ENCODE measurements at places on chromosomes 3 and 15. TPM values are rescaled to one million over a fixed set of nuclear protein-coding genes. Genes with fewer than 3 reads are reported as not detected.
A peak's percentile ranks its signal among the peaks of the same experiment; 100 is the strongest.

Gene SLC27A2
- total RNA-seq, result 8.8 TPM

DNA sequence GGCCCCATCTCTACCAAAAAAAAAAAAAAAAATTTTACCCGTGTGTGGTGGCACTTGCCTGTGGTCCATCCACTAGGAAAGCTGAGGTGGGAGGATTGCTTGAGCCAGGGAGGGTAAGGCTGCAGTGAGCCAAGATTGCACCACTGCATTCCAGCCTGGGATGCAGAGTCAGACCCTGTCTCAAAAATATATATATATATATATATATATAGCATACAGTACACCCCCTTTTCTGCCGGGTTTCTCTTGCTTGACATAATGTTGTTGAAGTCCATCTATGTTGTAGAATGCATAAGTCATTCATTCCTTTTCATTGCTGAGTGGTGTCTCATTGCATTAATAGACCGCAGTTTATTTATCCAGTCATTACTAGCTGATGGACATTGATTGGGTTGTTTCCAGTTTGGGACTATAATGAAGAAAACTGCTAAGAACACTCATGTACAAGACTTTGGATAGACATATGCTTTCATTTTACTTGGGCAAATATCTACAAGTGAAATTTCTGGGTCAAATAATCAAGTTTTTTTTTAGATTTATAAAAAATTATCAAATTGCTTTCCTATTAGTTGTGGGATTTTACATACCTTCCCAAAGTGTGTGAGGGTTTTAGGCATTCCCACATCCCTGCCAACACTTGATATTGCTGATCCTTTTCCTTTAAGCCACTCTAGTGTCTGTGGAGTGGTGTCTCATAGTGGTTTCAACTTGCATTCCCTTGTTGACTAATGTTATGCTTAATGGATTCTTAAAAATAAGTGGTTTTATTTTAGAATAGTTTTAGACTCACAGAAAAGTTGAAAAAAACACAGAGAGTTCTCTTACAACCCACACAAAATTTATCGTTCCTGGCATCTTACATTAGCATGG is 2.1 kb upstream of the PRR20G start:
- no peak overlapping the region for H3K27ac ChIP-seq
- no peaks in the 10 kb centered on the region for H3K4me1 ChIP-seq
- DNase-seq, result no peak

DNA sequence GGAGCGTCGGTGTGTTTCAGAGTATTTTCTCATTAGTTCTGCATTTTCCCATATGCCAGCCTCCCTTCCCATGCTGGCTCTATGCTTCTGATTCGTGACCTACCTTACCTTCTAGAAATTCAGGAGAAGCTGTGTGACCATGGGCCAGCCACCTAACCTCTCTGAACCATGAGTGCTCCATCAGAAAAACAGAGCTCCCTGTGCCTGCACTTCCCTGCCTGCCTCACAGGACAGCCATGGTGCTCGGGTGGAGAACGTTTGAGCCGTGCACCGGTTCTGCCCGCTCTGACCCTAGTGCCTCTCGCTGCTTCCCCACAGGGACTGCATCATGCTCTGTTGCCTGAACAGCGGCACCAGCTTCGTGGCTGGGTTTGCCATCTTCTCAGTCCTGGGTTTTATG is 74.5 kb upstream of the SLC6A1 start:
- no peaks in the 10 kb centered on the region for H3K36me3 ChIP-seq
- H3K4me1 ChIP-seq, result no peaks in the 10 kb centered on the region
- peaks cover 10% of the 10 kb centered on the region for H3K27me3 ChIP-seq
- DNase-seq, result no peak
- no peak overlapping the region for H3K4me3 ChIP-seq
- no peak overlapping the region for H3K27ac ChIP-seq

DNA sequence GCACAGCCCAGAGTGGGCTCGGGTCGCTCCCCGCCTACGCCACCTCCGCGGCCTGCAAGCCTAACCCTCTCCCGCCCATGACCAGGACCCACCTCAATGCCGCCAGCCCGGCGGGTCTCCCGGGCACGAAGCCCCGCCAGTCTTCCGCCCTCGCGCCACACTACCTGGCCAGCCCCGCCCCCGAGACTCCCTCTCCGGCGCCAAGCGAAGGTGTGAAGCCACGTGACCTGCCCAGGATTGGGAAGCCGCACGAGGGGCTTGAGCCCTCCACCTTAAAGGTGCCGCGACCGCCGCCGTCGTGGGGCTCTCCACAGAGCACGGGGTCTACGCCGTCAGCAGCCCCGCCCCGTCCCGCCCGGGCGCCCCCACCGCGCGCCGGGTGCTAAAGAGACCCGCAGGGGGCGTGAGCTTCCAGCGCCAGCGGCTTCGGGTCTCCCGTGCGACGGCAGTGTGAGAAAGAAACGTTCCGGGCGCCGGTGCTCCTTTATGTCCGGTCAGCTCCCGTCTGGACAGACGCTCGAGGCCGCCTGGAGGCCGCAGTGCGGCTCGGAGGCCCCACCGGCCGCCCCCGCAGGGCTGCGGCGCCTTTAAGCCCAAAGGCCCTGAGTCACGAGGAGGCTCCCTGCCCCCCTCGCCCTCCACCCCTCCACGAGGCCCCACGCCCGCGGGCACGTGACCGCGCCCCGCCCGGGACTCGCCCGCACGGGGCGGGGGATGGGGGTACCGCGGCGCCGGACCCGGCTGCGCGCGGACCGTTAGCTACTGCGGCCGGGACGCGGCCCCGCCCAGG is at the start of gene CPEB1:
CPEB1 (minus strand) TSS at position 319 of the 790 bp plus-strand sequence. CDS start 18,904 bp downstream, outside the sequence.
- H3K4me3 ChIP-seq, result peak within 1 kb of the TSS; percentile 70
- peaks cover 57% of the 10 kb centered on the region for H3K27me3 ChIP-seq
- DNase-seq, result peak; percentile 43

- no peak overlapping the region for H3K4me3 ChIP-seq
- no peak for DNase-seq
- H3K27me3 ChIP-seq, result no peaks in the 10 kb centered on the region
- no peak overlapping the region for H3K27ac ChIP-seq
Measured at GRCh38 chr3:152377184-152377570, 108.4 kb downstream of the MBNL1 start.

Gene SLC9C1
- not detected for total RNA-seq

GRCh38 chr15:65077981-65078352 is 1.4 kb downstream of the KBTBD13 start:
- H3K4me1 ChIP-seq, result peaks cover 21% of the 10 kb centered on the region
- H3K4me3 ChIP-seq, result peak overlapping the region; percentile 1
- peaks cover 38% of the 10 kb centered on the region for H3K27me3 ChIP-seq

Gene VILL
- 25.2 TPM for total RNA-seq

DNA sequence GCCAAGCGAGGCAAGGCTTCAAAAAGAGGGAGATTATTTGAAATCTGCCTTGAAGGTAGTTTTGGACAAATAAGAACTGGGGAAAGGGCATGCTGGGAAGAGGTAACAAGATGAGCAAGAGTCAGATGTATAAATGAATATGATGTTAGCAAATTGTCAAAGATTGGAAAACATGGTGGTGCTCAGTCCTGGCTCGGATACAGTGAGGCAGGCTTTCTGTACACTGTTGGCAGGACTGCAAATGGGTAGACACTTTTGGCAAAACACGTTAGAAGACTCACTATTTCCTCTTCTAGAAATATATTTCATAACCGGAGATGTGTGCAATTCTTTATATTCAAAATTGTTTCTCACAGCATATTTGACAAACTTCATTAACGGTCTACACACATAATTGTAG is 429.9 kb downstream of the IL5RA start:
- no peak for DNase-seq
- H3K27ac ChIP-seq, result no peak overlapping the region

DNA sequence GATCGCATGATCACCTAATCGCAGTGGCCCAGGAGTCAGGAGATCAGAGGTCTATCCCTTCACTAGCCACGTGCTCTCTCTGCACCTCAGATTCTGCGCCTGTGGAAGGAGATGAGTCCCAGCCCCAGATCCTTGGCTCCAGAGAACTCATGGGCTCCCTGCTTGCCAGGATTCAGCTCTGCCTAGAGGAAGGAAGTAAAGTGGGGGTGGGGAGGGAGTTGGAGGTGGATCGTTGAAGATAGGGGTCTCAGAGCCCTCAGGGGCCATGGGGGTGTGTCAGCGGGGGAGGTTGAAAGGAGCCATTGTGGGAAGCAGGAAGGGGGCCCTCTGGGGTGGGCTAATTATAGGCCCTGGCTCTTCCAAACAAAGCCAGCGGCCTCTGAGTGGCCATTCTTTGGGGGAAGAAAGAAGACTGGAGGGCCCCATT is 11.3 kb upstream of the STRA6 start:
- H3K27me3 ChIP-seq, result peaks cover 7% of the 10 kb centered on the region
- H3K36me3 ChIP-seq, result no peaks in the 10 kb centered on the region
- no peak overlapping the region for H3K4me3 ChIP-seq
- no peak for DNase-seq
- H3K27ac ChIP-seq, result no peak overlapping the region

Gene ZNF654
- 27.5 TPM for total RNA-seq

Gene GRAMD2A
- total RNA-seq, result not detected

Gene LRRC2
- 0.75 TPM for total RNA-seq

DNA sequence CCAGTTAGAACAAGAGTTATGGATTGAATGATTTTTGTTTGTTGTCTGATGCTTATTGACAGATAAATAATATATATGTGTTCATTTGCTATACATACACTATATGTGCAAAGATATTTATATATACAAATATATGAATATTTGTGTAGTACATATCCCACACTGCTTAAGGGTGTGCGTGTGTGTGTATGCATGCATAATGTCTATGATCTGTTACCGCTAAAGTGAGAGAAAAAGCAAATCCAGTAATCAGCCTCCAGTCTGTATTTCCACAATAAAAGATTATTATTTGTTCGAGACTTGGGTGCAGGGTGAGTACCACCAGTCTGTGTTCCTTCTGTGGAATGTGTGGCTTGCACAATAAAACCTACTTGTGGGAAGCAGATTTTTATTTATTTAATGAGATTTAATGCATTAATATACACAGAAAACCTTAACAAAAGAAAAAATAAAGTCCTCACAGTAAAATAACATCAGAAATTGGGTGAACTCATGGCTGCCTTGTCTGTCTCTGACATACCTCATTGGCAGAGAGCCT is 366.0 kb upstream of the TBL1XR1 start:
- no peak overlapping the region for H3K4me3 ChIP-seq
- H3K27me3 ChIP-seq, result no peaks in the 10 kb centered on the region
- DNase-seq, result no peak
- H3K4me1 ChIP-seq, result no peaks in the 10 kb centered on the region
- peaks cover 4% of the 10 kb centered on the region for H3K36me3 ChIP-seq

GRCh38 chr15:85282504-85283115 is 97.8 kb upstream of the AKAP13 start:
- no peaks in the 10 kb centered on the region for H3K36me3 ChIP-seq
- peaks cover 6% of the 10 kb centered on the region for H3K4me1 ChIP-seq
- DNase-seq, result no peak
- no peak overlapping the region for H3K27ac ChIP-seq

- no peak overlapping the region for H3K4me3 ChIP-seq
- peaks cover 1% of the 10 kb centered on the region for H3K4me1 ChIP-seq
- no peak for DNase-seq
Measured at GRCh38 chr3:46878781-46879436, 1.4 kb downstream of the PTH1R start.

- H3K4me1 ChIP-seq, result peaks cover 13% of the 10 kb centered on the region
- H3K27me3 ChIP-seq, result no peaks in the 10 kb centered on the region
- H3K4me3 ChIP-seq, result no peak overlapping the region
- H3K36me3 ChIP-seq, result peaks cover 24% of the 10 kb centered on the region
Measured at GRCh38 chr3:130929804-130930203, 35.9 kb downstream of the ATP2C1 start.

Gene PTX3
- total RNA-seq, result 0.14 TPM

- no peak for DNase-seq
- peaks cover 49% of the 10 kb centered on the region for H3K4me1 ChIP-seq
- H3K27me3 ChIP-seq, result no peaks in the 10 kb centered on the region
- H3K36me3 ChIP-seq, result peaks cover 9% of the 10 kb centered on the region
- no peak overlapping the region for H3K4me3 ChIP-seq
- no peak overlapping the region for H3K27ac ChIP-seq
Measured at GRCh38 chr15:60804986-60805949, 326.3 kb upstream of the ICE2 start.

Gene BDH1
- 108 TPM for total RNA-seq

- H3K4me1 ChIP-seq, result no peaks in the 10 kb centered on the region
- H3K27ac ChIP-seq, result no peak overlapping the region
- H3K27me3 ChIP-seq, result no peaks in the 10 kb centered on the region
- no peak overlapping the region for H3K4me3 ChIP-seq
- H3K36me3 ChIP-seq, result no peaks in the 10 kb centered on the region
- DNase-seq, result no peak
Measured at GRCh38 chr3:64837986-64838735, 150.4 kb upstream of the ADAMTS9 start.

- H3K4me3 ChIP-seq, result no peak overlapping the region
- peaks cover 53% of the 10 kb centered on the region for H3K36me3 ChIP-seq
- H3K4me1 ChIP-seq, result peaks cover 4% of the 10 kb centered on the region
Measured at GRCh38 chr3:172777901-172778300, 27.4 kb downstream of the ECT2 start.

GRCh38 chr3:151268267-151269235 is 9.8 kb downstream of the P2RY14 start:
- H3K4me3 ChIP-seq, result peak overlapping the region; percentile 71
- H3K27ac ChIP-seq, result peak overlapping the region; percentile 92
- peaks cover 8% of the 10 kb centered on the region for H3K36me3 ChIP-seq

DNA sequence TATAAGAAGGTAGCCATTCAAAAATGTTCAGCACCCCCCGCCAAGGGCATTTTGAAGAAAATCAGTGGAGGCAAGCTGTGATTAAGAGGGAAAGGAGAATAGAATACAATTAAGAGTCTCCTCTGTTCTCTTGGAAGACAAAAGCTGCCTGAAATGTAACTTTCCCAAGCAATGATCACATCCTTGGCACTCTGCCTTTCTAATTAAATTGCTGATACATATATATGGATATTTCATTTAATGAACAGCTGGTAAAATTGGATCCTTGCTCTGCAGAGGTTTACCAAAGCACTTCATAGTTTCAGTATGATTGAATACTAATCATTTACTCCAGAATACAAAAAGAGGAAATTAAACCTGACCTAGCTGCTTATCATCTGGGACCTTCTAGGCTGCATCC is 10.4 kb downstream of the COL6A6 start:
- H3K27me3 ChIP-seq, result peaks cover 5% of the 10 kb centered on the region
- no peak overlapping the region for H3K27ac ChIP-seq
- no peak overlapping the region for H3K4me3 ChIP-seq
- peaks cover 9% of the 10 kb centered on the region for H3K4me1 ChIP-seq
- no peak for DNase-seq

DNA sequence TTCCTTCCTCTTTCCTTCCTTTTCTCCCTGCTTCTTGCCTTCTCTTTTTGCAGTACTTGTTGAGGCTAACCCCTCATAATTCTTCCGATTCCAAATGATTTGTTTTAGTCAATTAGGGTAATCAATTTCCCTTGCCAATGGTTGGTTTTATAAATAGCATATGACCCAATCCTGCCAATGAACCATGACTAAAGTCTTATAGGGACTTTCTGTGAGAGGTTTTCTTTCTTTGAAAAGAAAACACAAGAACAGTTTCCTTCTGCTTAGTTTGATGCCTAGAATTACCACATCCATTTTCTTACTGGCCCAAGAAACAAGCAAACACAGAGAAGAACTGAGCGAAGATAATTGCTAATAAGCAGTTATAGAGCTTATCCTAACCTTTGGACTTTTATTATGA is 292.5 kb upstream of the SATB1 start:
- H3K27ac ChIP-seq, result peak overlapping the region; percentile 95
- H3K27me3 ChIP-seq, result no peaks in the 10 kb centered on the region
- DNase-seq, result no peak
- peaks cover 59% of the 10 kb centered on the region for H3K4me1 ChIP-seq
- peaks cover 29% of the 10 kb centered on the region for H3K36me3 ChIP-seq
- peak overlapping the region; percentile 75 for H3K4me3 ChIP-seq

Measured in activated naive CD8-positive, alpha-beta T cell treated with anti-CD3 and anti-CD28 coated beads, Interleukin-2, amount 10 ng/mL, durations not matched to agents 7 days and 5 days (primary cell).